ENCODE measurements at places on chromosomes 1 and 21. TPM values are rescaled to one million over a fixed set of nuclear protein-coding genes. Genes with fewer than 3 reads are reported as not detected.

DNA sequence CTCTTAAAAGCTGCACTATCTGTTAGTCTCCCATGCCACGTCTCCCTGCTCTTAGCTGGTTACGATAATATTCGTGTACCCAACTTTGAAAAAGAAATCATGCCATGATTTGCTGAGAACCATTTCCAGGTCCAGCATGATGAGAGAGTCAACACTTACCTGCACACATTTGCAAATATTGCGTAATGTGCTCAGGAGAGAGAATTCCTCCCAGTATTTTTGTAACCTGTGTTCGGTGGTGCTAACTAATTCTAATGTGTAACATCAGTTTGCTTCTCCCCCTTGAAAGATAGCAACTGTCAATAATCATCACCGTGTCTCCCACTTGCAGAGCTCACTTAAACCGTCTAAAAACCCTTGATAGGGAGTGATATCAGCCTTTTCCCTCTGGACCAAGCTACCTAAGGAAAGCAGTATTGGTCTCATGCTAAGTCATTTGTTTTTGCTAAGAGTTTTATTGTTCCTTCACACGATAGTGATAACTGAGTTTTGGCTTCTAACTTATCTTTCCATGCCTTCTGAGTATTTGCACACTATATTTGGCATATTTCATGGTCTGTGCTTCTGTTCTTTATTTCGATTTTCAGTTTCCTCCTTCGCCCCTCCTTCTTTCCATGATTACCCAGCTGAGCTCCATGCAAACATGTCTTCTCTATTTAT is 61.1 kb upstream of the IRF2BP2 start:
- no peak for DNase-seq

GRCh38 chr1:36365381-36365780 is 20.3 kb downstream of the STK40 start:
- no peak for DNase-seq

DNA sequence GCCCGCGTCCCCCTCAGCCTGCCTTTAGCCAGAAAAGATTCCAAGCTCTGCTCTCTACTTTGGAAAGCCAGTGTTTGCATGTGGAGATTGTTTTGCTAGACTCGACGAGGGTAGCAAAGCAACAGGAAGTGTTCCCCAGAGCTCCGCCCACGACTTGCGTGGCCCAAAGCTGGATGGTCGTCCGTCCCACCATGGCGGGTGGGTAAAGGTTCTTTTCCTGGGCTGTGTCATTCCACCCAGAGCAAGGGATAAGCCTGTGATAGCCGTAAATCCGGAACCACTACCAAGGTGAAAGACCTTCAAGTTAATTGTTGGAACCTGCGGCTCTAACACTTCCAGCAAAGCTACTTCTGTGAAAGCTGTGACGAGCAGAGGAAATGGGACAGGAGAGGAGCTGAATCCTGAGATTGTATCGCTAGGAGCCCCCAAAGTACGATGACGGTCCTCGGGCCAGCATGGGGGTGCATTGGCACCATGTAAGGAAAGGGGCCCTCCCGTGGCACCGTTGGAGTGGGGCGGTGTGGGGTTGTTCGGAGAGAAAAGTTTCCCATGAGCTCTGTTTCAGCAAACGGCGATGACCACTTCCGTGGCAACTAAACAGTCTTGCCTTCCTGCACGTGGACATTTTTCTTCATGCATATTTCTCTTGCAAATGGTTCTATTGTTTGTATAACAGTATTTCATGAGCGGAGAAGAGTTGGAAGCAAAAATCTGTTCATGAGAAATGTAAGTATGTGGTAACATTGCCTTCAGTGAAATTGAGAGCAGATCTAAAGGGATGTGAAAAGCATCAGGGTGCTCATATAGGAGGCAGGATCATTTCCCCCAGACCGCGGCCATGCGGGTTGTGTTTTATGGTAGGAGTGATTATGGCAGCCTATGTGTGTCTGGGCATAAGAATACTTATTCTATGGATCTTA is 8.4 kb downstream of the MX2 start:
- no peak for DNase-seq

GRCh38 chr1:1622010-1622787 is 6.9 kb downstream of the MIB2 start:
- DNase-seq, result no peak

- no peak for DNase-seq
These were observed 60.3 kb upstream of the C1orf87 start for GRCh38 chr1:60133848-60134247.

DNA sequence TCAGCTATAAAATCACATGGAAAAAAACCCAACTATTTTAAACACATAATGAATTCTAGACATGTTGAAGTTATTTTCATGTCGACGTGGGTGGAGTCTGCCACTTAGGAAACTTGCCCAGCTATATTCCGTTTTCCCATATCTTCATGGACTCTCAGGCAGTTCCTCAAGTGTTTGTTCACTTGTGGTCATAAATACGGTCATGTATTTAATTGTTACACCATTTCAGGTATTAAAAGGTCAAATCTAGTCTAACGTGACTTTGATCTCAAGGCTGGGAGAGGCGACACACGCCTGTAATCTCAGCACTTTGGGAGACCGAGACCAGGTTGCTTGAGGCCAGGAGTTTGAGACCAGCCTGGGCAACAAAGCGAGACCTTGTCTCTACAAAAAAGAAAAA is 346.9 kb downstream of the PBX1 start:
- no peak for DNase-seq

LEMD1 gene
- not detected for total RNA-seq

AMY1B gene
- total RNA-seq, result not detected

DNAJC6 gene
- total RNA-seq, result 0.96 TPM

Data from breast epithelium (tissue), 4 donors.